Activated CD4-positive, alpha-beta T cell treated with anti-CD3 and anti-CD28 coated beads for 1 hour (primary cell): ENCODE measurements at places on chromosomes 11 and 22.

- DNase-seq = no peak
These were observed 424.4 kb upstream of the CCDC179 start for GRCh38 chr11:23284631-23285030.

DNA sequence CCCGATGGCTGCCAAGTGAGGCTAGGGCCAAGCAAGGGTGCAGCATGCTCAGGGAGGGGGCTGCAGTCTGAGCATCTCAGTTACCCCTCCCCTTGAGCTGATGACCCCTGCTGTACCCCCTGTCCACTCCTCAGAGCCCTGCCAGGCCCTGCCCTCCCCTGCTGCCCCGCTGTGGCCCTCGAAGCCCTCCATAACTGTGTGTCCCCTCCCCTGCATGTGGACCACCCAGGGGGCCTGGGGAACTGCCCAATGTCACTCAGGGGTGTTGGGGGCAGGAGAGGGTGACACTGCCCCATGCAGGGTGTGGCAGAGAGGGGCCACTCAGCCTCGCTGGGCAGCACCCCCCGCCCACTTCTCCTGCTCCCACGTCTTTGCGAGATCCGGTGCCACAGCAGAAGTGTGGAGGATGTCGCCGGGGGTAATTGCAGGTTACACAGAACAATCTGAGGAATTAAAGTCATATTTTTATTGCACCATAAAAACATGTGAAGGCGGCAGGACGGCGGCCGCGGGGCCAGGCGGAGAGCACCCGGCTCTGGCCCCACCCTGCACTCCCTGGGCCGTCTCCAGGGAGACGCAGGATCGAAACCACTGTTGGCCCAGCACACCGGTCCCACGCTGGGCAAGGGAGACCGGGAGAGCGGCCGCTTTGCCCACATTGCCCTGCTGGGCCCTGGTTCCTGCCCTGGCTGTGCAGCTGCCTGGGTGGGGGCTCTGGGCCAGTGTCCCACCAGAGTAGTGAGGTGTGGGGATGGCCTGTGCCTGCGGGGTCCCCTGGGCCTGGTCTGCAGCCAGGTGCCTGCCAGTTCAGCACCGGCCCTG, 18.7 kb upstream of the GNB1L start:
- DNase-seq = peak; percentile 5

GRCh38 chr22:17213976-17214375, 5.3 kb downstream of the ADA2 start:
- peak; percentile 32 for DNase-seq

DNA sequence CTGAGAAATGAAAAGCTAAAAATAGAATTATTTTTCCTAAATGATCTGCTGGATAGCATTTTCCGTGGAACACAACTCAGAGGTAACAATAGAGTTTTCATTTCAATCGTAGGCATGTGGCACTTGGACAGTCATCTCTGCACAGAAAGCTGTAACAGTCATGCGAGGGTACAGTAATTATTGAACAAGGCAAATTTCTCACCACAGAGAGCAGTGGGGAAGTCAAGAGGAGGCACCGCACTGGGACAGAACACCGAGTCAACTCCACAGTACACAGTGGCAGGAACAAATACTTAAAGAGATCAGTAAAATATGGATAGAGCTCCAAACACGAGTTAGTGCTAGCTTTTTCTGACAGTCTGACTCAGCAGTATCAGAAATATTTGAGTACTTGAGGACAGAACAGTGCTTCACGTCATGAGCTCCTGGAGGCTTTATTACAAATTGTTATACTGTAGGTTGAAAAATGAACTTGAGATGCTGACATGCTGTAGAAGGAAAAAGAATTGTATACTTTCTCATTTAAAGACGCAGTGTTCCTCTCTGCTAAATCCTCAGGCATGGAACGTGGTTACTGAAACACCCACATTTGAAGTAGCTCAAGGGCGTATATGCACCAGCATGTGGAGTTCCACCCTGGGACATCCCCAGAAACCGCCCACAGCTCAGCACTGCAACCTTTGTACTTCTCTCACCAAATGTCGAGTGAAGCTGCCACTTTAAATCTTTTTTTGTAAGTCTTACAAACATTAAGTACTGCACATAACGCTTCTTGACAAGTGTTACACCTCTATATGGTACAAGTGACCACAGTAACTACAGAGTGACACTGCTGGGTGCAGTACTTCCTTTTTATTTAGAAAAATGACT, 27.4 kb upstream of the YPEL1 start:
- no peak for DNase-seq

- DNase-seq = no peak
These were observed 340.5 kb downstream of the TENM4 start for GRCh38 chr11:79100093-79100910.

DNA sequence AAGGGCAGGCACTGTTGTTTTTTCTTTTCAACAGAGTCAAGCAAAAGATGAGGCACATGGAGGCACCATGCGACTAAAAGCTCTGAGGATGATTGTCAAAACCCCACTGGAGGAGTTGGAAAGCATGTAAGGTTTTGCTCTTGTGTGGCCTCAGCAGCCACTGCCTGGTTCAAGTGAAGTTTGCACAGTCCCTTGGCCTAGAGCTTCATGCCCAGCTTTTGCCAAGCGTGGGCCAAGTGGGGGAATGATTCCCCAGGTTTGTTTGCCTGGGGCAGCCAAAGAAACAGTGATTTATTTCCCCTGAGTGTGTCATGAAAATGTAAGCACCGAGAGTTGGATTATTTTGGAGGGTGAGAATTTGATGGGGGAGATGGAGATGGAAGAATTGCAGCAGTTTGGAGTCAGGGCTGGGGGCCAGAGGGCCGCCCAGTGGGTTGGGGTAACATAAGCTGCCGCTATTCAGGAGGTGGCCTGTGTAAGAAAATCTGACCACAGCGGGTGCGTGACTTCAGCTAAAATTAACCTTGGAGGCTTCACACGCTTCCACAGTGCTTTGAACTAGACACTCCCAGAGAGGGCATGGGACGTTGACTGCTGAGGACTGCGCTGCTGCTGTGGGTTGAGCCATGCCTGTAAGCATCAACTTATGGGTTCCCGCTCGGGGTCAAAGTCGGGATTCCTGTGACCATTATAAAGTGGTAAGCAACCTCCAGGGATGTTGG, 100.7 kb downstream of the NAV2 start:
- DNase-seq = no peak

GRCh38 chr11:2289859-2290258, 11.9 kb downstream of the C11orf21 start:
- DNase-seq = no peak

- no peak for DNase-seq
These were observed 6.7 kb upstream of the TAGLN start for GRCh38 chr11:117192401-117192875.

- no peak for DNase-seq
These were observed 53.7 kb upstream of the MTMR2 start for GRCh38 chr11:95977534-95978174.

GRCh38 chr22:17283423-17283822, 64.2 kb upstream of the ADA2 start:
- no peak for DNase-seq

GRCh38 chr22:33022231-33022630, 36.0 kb downstream of the SYN3 start:
- DNase-seq = no peak

GRCh38 chr11:120223793-120224192, 13.0 kb downstream of the OAF start:
- DNase-seq = no peak

GRCh38 chr22:33932997-33933396, 12.7 kb upstream of the LARGE1 start:
- no peak for DNase-seq

- DNase-seq = no peak
These were observed 132.1 kb downstream of the DSCAML1 start for GRCh38 chr11:117664897-117665296.
